ENCODE measurements at places on chromosomes 11 and 22.
A peak's percentile ranks its signal among the peaks of the same experiment; 100 is the strongest.

- H3K36me3 ChIP-seq: no peaks in the 10 kb centered on the region
- no peak for DNase-seq
- H3K4me1 ChIP-seq: peaks cover 4% of the 10 kb centered on the region
- H3K27me3 ChIP-seq: no peaks in the 10 kb centered on the region
- no peak overlapping the region for H3K4me3 ChIP-seq
Observed at GRCh38 chr11:19072464-19072863, 11.9 kb upstream of the MRGPRX2 start.

GRCh38 chr11:64268893-64269539, 15.4 kb downstream of the BAD start:
- no peak for DNase-seq
- peaks cover 23% of the 10 kb centered on the region for H3K36me3 ChIP-seq
- H3K4me3 ChIP-seq: peak overlapping the region; percentile 92
- H3K4me1 ChIP-seq: peaks cover 33% of the 10 kb centered on the region
- no peaks in the 10 kb centered on the region for H3K27me3 ChIP-seq
- peak overlapping the region; percentile 98 for H3K27ac ChIP-seq

DNA sequence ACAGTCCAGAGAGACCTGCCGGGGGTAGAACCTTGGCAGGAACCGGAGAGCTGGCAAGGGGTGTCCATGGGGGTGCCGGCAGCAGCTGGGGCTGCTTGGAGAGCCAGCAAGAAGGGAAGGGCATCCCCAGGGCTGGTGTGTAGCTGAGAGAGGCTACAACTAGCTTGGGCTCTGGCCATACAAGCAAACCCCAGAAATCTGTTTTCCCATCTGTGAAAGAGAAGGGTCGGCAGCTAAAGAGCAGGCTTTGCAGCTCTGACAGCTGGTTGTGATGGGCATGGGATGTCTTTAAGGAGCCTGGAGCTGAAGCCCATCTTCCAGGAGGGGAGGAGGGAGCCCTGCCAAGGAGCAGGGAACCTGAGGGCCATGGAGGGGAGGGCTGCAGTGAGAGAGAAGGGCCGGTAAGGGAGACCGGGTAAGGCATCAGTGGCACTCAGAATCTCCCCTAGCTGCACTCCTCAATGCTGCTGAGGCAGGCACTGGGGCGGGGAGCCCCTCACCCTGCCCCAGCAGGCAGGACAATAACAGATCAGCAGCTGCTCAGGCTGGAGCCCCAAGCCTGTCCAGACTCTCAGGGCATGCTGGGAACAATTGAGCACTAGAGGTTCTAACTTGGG, 3.9 kb downstream of the CHST1 start:
- no peak for DNase-seq
- peaks cover 40% of the 10 kb centered on the region for H3K4me1 ChIP-seq
- no peaks in the 10 kb centered on the region for H3K36me3 ChIP-seq
- H3K4me3 ChIP-seq: no peak overlapping the region
- no peak overlapping the region for H3K27ac ChIP-seq
- no peaks in the 10 kb centered on the region for H3K27me3 ChIP-seq

- no peak overlapping the region for H3K27ac ChIP-seq
- no peaks in the 10 kb centered on the region for H3K27me3 ChIP-seq
- H3K4me3 ChIP-seq: no peak overlapping the region
- DNase-seq: no peak
- peaks cover 12% of the 10 kb centered on the region for H3K4me1 ChIP-seq
Observed at GRCh38 chr22:25066861-25067435, 114.4 kb downstream of the KIAA1671 start.

GRCh38 chr11:10564696-10565318, 3.7 kb downstream of the LYVE1 start:
- H3K4me1 ChIP-seq: no peaks in the 10 kb centered on the region
- no peaks in the 10 kb centered on the region for H3K36me3 ChIP-seq
- no peak overlapping the region for H3K27ac ChIP-seq
- no peaks in the 10 kb centered on the region for H3K27me3 ChIP-seq
- no peak for DNase-seq

DNA sequence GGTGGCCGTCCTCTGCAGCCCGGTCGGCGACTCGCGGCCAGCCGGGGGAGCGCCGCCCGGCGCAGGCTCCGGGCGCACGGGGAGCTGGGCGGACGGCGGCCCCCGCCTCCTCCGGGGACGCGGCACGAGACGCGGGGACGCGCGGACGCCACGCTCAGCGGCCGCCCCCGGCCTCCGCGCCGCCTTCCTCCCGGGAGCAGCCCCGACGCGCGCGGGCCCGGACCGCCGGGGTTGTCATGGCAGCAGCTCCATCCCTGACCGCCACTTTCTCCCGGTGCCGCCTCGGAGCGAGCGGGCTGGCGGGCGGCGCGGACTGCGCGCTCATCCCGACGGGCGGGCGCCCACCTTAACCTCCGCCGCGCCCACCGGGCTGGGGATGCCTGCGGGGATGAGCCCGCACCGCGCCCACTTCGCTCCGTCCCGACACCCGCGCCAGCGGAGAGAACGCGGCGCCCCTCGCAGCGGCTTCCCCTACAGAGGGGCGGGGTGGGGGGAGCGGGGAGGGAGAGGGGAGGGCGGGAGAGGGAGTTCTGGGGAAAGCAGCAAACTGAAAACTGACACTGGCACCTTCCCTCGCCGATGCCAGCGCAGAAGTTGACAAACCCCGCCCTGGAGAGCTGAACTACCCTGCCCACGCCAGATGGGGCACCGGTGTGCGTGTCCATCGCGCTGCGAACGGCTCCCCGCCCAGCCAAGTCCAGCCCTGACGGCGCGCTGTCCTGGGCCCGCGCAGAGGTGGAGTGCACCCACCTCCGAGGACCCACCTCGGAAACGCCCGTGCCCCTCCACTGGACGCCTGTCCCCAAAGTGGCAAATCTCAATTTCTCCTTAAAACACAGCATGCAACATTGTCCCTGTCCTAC, 588.4 kb downstream of the OPCML start:
- H3K27ac ChIP-seq: no peak overlapping the region
- no peak for DNase-seq
- H3K4me3 ChIP-seq: peak overlapping the region; percentile 22
- peaks cover 3% of the 10 kb centered on the region for H3K27me3 ChIP-seq
- H3K4me1 ChIP-seq: peaks cover 6% of the 10 kb centered on the region

GRCh38 chr11:82927264-82927880, 25.8 kb downstream of the DDIAS start:
- no peaks in the 10 kb centered on the region for H3K27me3 ChIP-seq
- no peak for DNase-seq
- H3K27ac ChIP-seq: no peak overlapping the region

- H3K36me3 ChIP-seq: no peaks in the 10 kb centered on the region
- DNase-seq: no peak
- H3K27ac ChIP-seq: no peak overlapping the region
- H3K27me3 ChIP-seq: no peaks in the 10 kb centered on the region
- H3K4me1 ChIP-seq: peaks cover 4% of the 10 kb centered on the region
Observed at GRCh38 chr22:32270641-32271369, 15.7 kb upstream of the SLC5A4 start.

DNA sequence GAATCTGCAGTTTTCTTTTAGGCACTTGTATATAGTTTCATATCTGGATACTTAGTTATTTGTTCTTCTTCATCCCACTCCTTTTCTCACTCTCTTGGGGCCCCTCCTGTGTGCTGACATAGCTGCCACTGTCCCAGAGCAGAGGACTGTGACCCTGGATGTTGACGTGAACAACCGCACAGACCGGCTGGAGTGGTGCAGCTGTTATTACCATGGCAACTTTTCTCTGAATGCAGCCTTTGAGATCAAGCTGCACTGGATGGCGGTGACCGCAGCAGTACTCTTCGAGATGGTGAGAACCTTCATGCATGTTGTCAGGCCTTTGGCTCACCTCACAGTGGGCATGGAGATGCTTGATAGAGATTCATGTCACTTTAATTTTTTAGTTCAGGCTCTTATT, 50.9 kb upstream of the YWHAH start:
- no peaks in the 10 kb centered on the region for H3K27me3 ChIP-seq
- DNase-seq: no peak
- H3K36me3 ChIP-seq: peaks cover 35% of the 10 kb centered on the region
- H3K27ac ChIP-seq: no peak overlapping the region
- no peaks in the 10 kb centered on the region for H3K4me1 ChIP-seq

GRCh38 chr11:6570691-6571427, 32.6 kb downstream of the RRP8 start:
- peaks cover 7% of the 10 kb centered on the region for H3K4me1 ChIP-seq
- DNase-seq: no peak
- no peaks in the 10 kb centered on the region for H3K27me3 ChIP-seq
- H3K4me3 ChIP-seq: no peak overlapping the region

- no peaks in the 10 kb centered on the region for H3K36me3 ChIP-seq
- peak; percentile 43 for DNase-seq
Observed at GRCh38 chr22:49213731-49214352, 613.8 kb downstream of the BRD1 start.

DNA sequence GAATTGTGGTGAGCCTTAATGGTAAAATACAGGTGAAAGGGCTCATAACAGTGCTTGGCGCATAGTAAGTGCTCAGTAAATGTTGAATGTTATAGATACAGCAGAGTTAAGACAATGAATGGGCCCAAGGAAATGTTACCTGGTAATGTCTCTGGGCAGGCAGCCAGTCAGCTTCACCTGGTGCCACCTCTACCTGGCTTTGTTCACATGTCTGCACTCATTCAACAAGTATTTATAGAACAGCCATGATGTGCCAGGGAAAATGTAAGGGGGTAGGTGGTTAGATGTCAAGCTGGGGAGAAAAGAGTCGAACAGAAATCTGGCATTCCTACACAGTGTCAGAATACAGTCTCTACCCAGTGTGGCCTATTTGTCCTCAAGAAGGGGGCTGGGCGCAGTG, 238.8 kb upstream of the SYN3 start:
- no peak for DNase-seq
- no peak overlapping the region for H3K27ac ChIP-seq
- H3K36me3 ChIP-seq: no peaks in the 10 kb centered on the region

DNA sequence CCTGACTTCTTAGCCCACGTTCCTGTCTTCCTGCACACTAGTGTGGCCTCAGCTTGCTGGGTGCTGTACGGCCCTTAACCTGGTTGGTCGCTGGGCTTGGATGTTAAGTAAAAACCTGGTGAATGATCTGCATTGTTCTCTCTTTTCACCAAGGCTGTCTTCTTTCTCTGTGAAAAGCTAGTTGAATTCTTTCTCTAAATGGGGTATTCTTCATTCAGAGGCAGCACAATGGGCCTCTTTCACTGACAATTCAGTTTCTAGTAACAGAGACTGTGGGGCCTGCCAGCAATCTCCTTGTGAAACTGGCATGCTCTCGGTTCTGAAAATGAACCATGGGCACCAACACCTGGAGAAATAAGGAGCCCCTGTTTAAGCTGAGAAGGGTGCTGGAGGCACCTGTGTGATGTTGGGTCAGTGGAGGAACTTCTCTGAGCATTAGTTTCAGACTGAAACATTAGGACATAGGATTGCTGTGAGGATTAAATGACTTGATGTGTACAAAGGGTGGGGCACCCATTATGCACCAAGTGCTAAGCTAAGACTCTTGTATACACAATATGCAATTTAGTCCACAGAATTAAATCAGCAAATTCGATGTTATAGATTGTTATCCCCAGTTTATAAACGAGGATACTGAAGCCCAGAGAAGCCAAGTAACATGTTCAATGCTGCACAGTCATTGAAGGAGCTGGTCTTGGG, 33.1 kb upstream of the ELF5 start:
- H3K36me3 ChIP-seq: no peaks in the 10 kb centered on the region
- no peaks in the 10 kb centered on the region for H3K4me1 ChIP-seq
- H3K27me3 ChIP-seq: no peaks in the 10 kb centered on the region
- H3K27ac ChIP-seq: no peak overlapping the region

DNA sequence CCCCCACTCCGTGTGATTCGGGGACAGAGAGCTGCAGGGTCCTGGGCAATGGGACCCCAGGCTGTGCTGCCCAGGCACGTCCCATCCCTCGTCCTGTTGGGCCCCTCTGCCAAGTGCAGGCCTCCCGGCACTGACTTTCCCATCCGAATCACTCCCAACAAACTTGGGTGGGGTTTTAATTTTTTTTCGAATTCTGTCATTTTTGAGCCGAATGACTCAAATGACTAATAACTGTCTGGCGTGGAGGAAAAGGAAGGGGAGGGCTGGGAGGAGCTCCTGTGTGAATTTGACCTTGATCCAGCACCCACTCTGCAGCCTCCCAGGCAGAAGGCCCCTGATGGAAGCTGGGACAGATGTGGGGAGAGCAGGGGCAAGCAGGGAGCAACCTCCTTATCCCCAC, 1173.2 kb downstream of the BRD1 start:
- H3K27ac ChIP-seq: no peak overlapping the region
- H3K27me3 ChIP-seq: no peaks in the 10 kb centered on the region
- H3K36me3 ChIP-seq: no peaks in the 10 kb centered on the region
- peaks cover 7% of the 10 kb centered on the region for H3K4me1 ChIP-seq
- no peak overlapping the region for H3K4me3 ChIP-seq

DNA sequence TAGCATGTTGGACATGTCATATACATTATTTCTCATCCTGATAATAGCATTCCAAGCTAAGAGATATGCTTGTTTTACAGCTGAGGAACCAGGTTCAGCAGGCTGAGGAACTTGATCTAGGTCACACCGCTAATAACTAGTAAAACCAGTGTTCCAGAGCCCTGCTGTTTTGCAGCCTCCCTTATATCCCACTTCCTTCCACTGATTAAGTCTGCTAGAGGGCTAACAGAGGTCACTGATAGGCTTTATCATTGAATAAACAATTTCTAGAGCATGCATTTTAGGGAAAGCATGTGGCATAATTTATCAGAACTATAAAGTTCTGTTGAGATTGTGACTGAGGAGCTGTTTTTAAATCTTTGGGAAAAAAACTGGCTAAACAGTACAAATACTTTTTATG, 54.0 kb downstream of the UVRAG start:
- H3K4me3 ChIP-seq: no peak overlapping the region
- no peak overlapping the region for H3K27ac ChIP-seq
- DNase-seq: no peak
- no peaks in the 10 kb centered on the region for H3K4me1 ChIP-seq
- no peaks in the 10 kb centered on the region for H3K27me3 ChIP-seq
- no peaks in the 10 kb centered on the region for H3K36me3 ChIP-seq

- DNase-seq: no peak
- no peaks in the 10 kb centered on the region for H3K27me3 ChIP-seq
- H3K4me3 ChIP-seq: no peak overlapping the region
- H3K4me1 ChIP-seq: no peaks in the 10 kb centered on the region
- no peaks in the 10 kb centered on the region for H3K36me3 ChIP-seq
Observed at GRCh38 chr11:97794876-97795275, 1225.9 kb upstream of the CNTN5 start.

GRCh38 chr11:31484497-31484896, 24.9 kb downstream of the IMMP1L start:
- H3K4me1 ChIP-seq: no peaks in the 10 kb centered on the region
- no peaks in the 10 kb centered on the region for H3K36me3 ChIP-seq
- no peak for DNase-seq
- H3K4me3 ChIP-seq: no peak overlapping the region
- no peak overlapping the region for H3K27ac ChIP-seq

DNA sequence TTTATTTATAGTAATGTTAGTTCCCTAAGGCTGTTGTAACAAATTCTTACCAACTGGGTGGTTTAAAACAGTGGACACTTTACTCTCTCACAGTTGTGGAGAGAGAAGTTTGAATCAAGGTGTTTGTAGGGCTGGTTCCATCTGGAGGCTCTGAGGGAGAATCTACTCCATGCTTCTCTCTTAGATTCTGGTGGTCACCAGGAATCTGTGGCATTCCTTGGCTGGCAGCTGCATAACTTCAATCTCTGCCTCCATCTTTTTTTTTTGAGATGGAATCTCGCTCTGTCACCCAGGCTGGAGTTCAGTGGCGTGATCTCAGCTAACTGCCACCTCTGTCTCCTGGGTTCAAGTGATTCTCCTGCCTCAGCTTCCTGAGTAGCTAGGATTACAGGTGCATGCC, 46.3 kb downstream of the LDLRAD3 start:
- H3K4me3 ChIP-seq: no peak overlapping the region
- DNase-seq: no peak
- no peaks in the 10 kb centered on the region for H3K36me3 ChIP-seq
- no peaks in the 10 kb centered on the region for H3K4me1 ChIP-seq
- H3K27ac ChIP-seq: no peak overlapping the region
- H3K27me3 ChIP-seq: no peaks in the 10 kb centered on the region

- no peaks in the 10 kb centered on the region for H3K27me3 ChIP-seq
- peaks cover 36% of the 10 kb centered on the region for H3K4me1 ChIP-seq
Observed at GRCh38 chr22:17638182-17638431, 450 bp upstream of the BCL2L13 start.
